ENCODE measurements at places on chromosomes 2 and 18. TPM values are rescaled to one million over a fixed set of nuclear protein-coding genes. Genes with fewer than 3 reads are reported as not detected.

Gene PCARE
- not detected for total RNA-seq

Gene RTP5
- not detected for total RNA-seq

Gene IMP4
- 62.2 TPM for total RNA-seq

Gene PTH2R
- not detected for total RNA-seq

Gene LOXL3
- 0.10 TPM for total RNA-seq

Gene FOSL2
- 47.3 TPM for total RNA-seq

Gene ABCG5
- not detected for total RNA-seq

Gene HJURP
- 92.0 TPM for total RNA-seq

Gene PIEZO2
- total RNA-seq = not detected

Gene RNASEH1
- total RNA-seq = 21.3 TPM

Gene POTEJ
- not detected for total RNA-seq

Gene ARHGEF4
- 1.4 TPM for total RNA-seq

Gene LHCGR
- total RNA-seq = not detected

Gene FEV
- total RNA-seq = not detected

Gene GPAT2
- 5.2 TPM for total RNA-seq

Gene HEATR5B
- 24.3 TPM for total RNA-seq

Gene DYNC1I2
- 51.9 TPM for total RNA-seq

Gene ACTR3
- total RNA-seq = 507 TPM

Gene ASPRV1
- 1.2 TPM for total RNA-seq

Gene LCT
- total RNA-seq = 0.13 TPM

Gene CD8A
- total RNA-seq = 6.5 TPM

Gene TMEM237
- 17.4 TPM for total RNA-seq

Gene PLCD4
- total RNA-seq = 0.29 TPM

Gene DSG4
- total RNA-seq = not detected

Gene EIF2AK3
- 23.4 TPM for total RNA-seq

Gene KIF1A
- 0.60 TPM for total RNA-seq

Gene GATA6
- total RNA-seq = not detected

Gene EFEMP1
- not detected for total RNA-seq

Gene INHBB
- not detected for total RNA-seq

Gene CNTNAP5
- total RNA-seq = not detected

Gene KRTCAP3
- total RNA-seq = 7.4 TPM
